ENCODE measurements at places on chromosomes 12 and 14. TPM values are rescaled to one million over a fixed set of nuclear protein-coding genes. Genes with fewer than 3 reads are reported as not detected.

DNA sequence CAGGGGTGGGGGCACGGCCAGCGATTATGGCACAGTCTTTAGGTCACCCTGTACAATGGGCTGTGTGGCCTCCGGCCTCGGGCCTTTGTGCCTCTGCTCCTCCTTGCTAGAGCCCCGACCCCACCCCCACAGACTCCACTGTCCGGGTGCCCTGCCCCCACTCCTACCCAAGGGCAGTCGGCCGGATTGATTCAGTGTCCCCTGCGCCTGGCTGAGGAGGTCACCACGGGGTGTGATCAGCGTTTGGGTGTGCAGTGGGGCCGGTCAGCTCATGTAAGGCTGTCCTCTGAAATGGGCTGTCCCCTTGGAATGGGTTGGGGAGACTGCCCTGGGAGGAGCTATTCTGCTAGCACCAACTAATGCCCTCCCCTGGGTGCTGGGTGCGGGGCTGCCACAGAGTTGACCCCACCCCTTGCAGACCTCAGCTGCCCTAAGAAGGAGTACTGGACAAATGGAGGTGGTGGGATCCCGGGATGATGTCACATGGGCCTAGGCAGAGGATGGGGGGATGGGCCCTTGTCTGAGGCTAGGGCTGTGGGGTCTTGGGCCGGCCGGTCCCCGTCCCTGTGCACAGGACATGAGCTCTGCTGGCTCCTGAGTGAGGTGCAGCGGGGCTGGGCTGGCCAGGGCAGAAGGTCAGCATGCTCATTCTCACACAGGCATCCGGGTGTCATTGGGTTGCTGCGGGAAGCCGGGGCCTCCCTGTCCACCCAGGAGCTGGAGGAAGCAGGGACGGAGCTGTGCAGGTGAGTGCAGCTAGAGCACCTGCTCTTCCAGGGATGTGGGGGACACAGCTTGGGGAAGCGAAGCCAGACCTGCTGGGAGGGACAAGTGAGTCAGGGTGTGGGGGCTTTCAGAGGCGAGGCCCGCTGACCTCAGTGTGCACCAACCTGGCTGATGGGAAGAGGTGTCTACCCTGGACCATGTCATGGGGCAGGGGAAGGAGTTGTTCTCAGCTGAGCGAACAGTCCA is 23.4 kb downstream of the ASPG start:
- DNase-seq: no peak

- no peak for DNase-seq
These were observed 15.8 kb upstream of the TMEM30B start for GRCh38 chr14:61296719-61297502.

The MYO1H gene
- not detected for total RNA-seq

The DIO2 gene
- total RNA-seq: 0.53 TPM

DNA sequence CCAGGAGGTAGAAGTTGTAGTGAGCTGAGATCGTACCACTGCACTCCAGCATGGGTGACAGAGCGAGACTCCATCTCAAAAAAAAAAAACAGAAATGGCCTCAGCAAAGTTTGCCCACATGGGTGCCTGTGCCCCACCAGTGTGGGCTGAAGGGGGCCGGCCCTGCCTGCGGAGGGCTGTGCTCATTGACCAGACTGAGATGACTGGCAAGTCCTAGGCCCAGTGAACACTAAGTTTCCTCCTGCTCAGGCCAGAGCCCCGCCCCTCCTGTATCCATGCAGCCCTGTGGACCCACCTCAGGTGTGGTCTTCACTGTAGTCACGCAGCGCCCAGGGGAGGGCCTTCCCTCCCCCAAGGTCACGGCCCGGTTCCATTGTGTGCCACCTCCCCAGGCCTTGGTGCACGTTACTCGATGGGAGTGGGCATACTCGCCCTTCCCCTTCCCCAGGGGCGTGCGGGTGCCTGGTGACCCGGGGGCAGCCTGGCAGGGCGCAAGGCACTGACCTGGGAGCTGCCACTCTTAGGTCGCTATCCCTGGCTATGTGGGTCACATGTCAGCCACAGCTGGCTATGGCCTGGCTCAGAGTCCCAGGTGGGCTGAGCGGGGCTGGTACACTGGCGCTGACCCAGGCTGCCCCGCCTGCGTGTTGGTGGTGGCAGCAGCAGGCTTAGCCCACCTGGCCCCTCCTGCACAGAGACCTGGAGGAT is 16.1 kb downstream of the INF2 start:
- no peak for DNase-seq

The SOAT2 gene
- total RNA-seq: not detected

- DNase-seq: no peak
These were observed 374.7 kb downstream of the DIO2 start for GRCh38 chr14:79836577-79836976.

DNA sequence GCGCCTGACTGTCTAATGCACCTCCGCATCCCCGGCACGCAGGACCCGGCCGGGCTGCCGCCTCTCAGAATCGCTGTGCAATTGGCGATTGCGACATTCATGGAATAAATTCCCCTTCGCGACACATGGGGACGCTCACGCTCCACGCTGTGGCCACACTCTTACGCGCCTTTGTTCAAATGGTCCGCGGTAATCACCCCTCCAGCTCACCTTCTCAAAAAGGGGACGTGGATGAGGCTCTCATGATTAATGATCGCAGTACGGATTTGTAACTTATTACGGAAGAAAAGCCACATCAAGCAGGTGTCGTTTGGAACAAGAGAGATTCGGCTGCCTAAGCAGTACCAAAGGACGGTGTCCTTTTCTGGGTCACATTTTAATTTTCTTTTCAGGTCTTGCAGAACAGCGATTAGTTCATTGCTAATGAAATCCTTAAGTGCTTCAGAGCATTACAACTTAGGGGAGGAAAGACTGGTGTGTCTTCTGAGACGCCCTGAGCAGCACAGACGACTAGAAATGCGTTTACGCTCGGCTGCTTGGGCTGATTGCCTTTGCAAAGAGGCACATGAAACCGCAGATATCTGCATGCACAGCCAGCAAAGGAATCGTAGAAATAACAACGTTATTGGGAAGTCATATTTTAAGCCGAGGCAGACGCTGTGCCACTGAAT is 37.3 kb upstream of the ADGRD1 start:
- peak; percentile 43 for DNase-seq

DNA sequence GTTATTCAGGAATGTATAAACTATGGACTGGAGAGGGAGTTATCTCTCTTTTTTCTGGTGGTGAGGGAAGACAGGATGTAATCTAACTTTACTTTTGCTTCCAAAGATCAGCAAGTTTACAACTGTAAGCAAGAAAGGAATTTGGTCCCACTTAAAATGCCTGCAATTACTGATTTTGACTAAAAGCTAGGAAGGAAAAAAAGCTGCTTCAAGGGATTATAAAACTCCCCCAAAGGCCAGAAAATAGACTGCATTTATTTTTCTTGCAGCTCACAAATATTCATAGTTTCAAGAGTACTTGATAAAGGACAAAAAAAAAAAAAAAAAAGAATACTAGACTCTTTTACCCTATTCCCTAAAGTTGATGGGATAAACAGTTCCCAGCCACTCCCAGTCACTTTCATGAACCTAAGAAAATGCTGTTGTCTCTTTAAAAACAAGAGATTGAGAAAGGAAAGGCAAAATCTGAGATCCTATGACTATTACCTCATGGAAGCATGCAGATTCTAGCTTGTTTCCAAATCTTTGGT is 128.7 kb upstream of the BMP4 start:
- no peak for DNase-seq

DNA sequence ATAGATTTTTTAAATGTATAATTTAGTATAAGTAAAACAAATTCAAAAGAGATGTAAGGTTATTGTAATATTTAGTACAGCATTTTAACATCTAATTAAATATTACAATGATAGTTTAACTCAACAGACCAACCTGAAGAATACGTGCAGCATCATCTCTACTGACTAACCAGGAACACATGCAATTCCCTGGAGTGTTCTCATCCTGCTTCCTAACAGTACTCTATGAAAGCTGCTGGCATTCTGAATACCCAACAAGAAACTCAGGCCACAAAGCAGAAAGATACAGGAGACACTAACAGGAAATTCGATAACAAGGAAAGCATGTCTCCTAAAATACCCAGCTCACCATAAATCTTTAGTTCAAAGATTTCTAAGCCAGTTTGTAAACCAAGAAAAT is 58.3 kb downstream of the CEP83 start:
- no peak for DNase-seq

Data from MG63 (cell line).